ENCODE measurements at places on chromosomes 3 and 15. TPM values are rescaled to one million over a fixed set of nuclear protein-coding genes. Genes with fewer than 3 reads are reported as not detected.

ACOX2 gene
- 11.0 TPM for total RNA-seq

PLAAT1 gene
- total RNA-seq: not detected

SKOR1 gene
- 0.07 TPM for total RNA-seq

DAZL gene
- total RNA-seq: not detected

CPN2 gene
- total RNA-seq: not detected

RASGRF1 gene
- total RNA-seq: 0.10 TPM

ELL3 gene
- total RNA-seq: 1.3 TPM

ZFAND6 gene
- 102 TPM for total RNA-seq

TIPARP gene
- 56.3 TPM for total RNA-seq

GHSR gene
- not detected for total RNA-seq

GATA2 gene
- total RNA-seq: 5.3 TPM

CADM2 gene
- 0.10 TPM for total RNA-seq

TMCO5A gene
- total RNA-seq: not detected

LRRIQ4 gene
- not detected for total RNA-seq

SPTBN5 gene
- total RNA-seq: 0.13 TPM

CRYGS gene
- 1.4 TPM for total RNA-seq

ITIH4 gene
- 1.7 TPM for total RNA-seq

TMEM212 gene
- not detected for total RNA-seq

GNB5 gene
- 55.8 TPM for total RNA-seq

ADCY5 gene
- 0.57 TPM for total RNA-seq

ZNF660 gene
- total RNA-seq: not detected

ALPK3 gene
- total RNA-seq: 0.09 TPM

CCDC13 gene
- 0.46 TPM for total RNA-seq

SERPINI1 gene
- 2.2 TPM for total RNA-seq

SYNPR gene
- not detected for total RNA-seq

SLC24A1 gene
- total RNA-seq: 2.2 TPM

BUB1B gene
- total RNA-seq: 28.2 TPM

RTP1 gene
- total RNA-seq: not detected

IQCF5 gene
- total RNA-seq: not detected

INKA1 gene
- total RNA-seq: 1.1 TPM

FETUB gene
- total RNA-seq: not detected

LYZL4 gene
- not detected for total RNA-seq

ZWILCH gene
- 32.3 TPM for total RNA-seq
